Activated naive CD8-positive, alpha-beta T cell treated with anti-CD3 and anti-CD28 coated beads, Interleukin-2, amount 10 ng/mL, durations not matched to agents 7 days and 5 days (primary cell): ENCODE measurements at places on chromosomes 6 and 20. TPM values are rescaled to one million over a fixed set of nuclear protein-coding genes. Genes with fewer than 3 reads are reported as not detected.

The EFCAB8 gene
- 0.77 TPM for total RNA-seq

GRCh38 chr20:37452236-37452635, 68.8 kb upstream of the NNAT start:
- H3K4me1 ChIP-seq, result no peaks in the 10 kb centered on the region
- H3K27ac ChIP-seq, result no peak overlapping the region
- H3K36me3 ChIP-seq, result no peaks in the 10 kb centered on the region
- no peak overlapping the region for H3K4me3 ChIP-seq
- DNase-seq, result no peak

DNA sequence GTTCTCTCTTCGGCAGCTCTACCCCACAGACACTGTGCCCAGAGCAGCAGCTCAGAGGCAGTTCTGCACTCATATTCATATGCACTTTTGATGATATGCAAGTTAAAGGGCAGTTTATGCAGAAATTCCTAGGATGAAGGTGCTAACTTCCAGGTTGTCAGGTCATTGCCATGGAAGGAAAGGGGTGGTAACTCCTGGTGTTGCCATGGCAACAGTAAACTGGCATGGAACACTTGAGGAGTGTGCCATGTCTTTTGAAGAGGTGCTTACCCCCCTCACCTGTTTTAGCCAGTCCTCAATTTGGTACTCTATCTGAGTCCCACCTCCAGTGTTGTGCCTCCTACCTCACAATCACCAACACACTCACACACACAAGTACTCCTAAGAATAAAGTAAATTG, 539.4 kb upstream of the BTBD3 start:
- H3K36me3 ChIP-seq, result no peaks in the 10 kb centered on the region
- DNase-seq, result no peak
- H3K4me3 ChIP-seq, result no peak overlapping the region
- no peaks in the 10 kb centered on the region for H3K27me3 ChIP-seq

The HELZ2 gene
- total RNA-seq, result 118 TPM

- H3K36me3 ChIP-seq, result no peaks in the 10 kb centered on the region
- no peak for DNase-seq
- no peak overlapping the region for H3K27ac ChIP-seq
- no peaks in the 10 kb centered on the region for H3K4me1 ChIP-seq
- no peak overlapping the region for H3K4me3 ChIP-seq
These were observed 197.5 kb downstream of the FRK start for GRCh38 chr6:115863211-115863610.

DNA sequence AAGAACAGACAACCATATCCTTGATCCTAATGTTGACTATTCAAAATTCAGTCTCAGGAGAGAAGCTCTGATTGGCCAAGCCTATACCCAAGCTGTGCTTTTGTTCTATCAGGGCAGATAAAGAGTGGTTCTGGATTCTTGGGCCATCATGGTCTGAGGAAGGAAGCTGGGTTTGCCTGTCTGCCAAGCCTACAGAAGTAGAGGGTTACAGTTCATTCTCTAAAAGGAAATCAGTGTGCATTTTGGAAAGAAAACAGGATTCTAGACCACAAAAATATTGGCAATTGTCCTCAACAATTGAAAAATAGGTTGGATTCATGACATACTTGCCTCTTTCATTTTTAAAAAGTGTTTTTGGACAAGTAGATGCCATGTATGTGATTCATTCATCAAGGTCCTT, 145.4 kb upstream of the BMP2 start:
- DNase-seq, result no peak
- H3K4me1 ChIP-seq, result no peaks in the 10 kb centered on the region
- H3K27ac ChIP-seq, result no peak overlapping the region
- no peaks in the 10 kb centered on the region for H3K36me3 ChIP-seq
- no peak overlapping the region for H3K4me3 ChIP-seq

- no peak for DNase-seq
- H3K4me1 ChIP-seq, result no peaks in the 10 kb centered on the region
- H3K36me3 ChIP-seq, result no peaks in the 10 kb centered on the region
- H3K27me3 ChIP-seq, result peaks cover 25% of the 10 kb centered on the region
- H3K27ac ChIP-seq, result peak overlapping the region; percentile 11
These were observed 94.5 kb upstream of the PTPN1 start for GRCh38 chr20:50415516-50416268.
